ENCODE measurements at places on chromosomes 7 and 10.

GRCh38 chr7:29207162-29207801, 12.7 kb downstream of the CHN2 start:
- no peak for DNase-seq

DNA sequence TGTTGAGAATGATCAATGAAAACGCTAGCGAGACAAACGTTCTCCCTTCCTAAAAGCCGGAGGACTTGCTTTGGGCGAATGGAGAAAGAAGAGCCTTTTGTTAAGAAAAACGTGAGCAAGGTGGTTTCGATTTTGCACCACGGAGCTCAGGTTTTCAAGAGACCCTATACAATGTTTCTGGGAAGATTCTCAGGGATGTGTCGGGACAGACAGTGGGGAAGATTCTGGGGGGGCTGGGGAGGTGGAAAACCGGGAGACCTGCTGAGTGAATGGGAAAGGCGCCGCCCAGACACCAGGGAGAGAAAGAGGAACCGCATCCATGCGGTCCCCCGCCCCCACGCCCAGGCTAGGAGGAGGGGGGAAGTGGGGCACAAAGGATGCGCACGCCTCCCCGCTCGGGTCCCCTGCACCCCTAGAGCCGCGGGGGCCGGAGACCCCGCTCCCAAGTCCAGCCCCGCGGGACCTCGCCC, 745 bp downstream of the YWHAG start:
- DNase-seq = peak; percentile 25

- peak; percentile 38 for DNase-seq
These were observed 330.8 kb downstream of the PTEN start for GRCh38 chr10:88194041-88194887.

GRCh38 chr7:1331561-1332467, 99.1 kb downstream of the UNCX start:
- DNase-seq = no peak

GRCh38 chr10:86389441-86390193, 23.0 kb upstream of the GRID1 start:
- no peak for DNase-seq

Measured in RCC 7860 (cell line).